ENCODE measurements at places on chromosomes 1 and 21. TPM values are rescaled to one million over a fixed set of nuclear protein-coding genes. Genes with fewer than 3 reads are reported as not detected.

The TRPM2 gene
- total RNA-seq: not detected

The GPR161 gene
- 69.3 TPM for total RNA-seq

The ARMH1 gene
- 4.9 TPM for total RNA-seq

The TNFRSF8 gene
- total RNA-seq: not detected

The S100A7A gene
- total RNA-seq: not detected

The FAM163A gene
- not detected for total RNA-seq

The MX2 gene
- not detected for total RNA-seq

The DNALI1 gene
- 12.2 TPM for total RNA-seq

The TAS1R1 gene
- total RNA-seq: not detected

The GCSAML gene
- not detected for total RNA-seq

The ADAMTSL4 gene
- 0.25 TPM for total RNA-seq

The FCGR3A gene
- not detected for total RNA-seq

The SYPL2 gene
- 0.42 TPM for total RNA-seq

The TMEM52 gene
- total RNA-seq: 5.4 TPM
